ENCODE measurements at places on chromosomes 7 and 10. TPM values are rescaled to one million over a fixed set of nuclear protein-coding genes. Genes with fewer than 3 reads are reported as not detected.

The SH3PXD2A gene
- total RNA-seq: 33.5 TPM

DNA sequence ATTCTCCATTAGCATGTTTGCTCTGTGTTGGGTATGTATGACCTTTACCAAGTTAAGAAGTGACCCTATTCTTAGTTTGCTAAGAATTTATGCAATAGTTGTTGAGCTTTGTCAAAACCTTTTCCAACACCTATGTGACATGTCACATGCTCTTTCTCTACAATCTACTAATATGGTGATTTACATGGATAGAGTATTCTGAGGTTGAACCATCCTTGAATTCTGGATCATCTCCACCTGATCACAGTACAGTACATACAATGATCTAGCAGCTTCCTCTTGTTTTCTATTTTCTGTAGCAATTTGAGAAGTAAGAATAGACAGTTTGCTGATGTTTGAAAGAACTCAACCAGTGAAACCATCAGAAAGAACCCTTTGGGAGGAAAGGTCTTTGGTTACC, 101.2 kb upstream of the PDGFA start:
- no peak for DNase-seq

DNA sequence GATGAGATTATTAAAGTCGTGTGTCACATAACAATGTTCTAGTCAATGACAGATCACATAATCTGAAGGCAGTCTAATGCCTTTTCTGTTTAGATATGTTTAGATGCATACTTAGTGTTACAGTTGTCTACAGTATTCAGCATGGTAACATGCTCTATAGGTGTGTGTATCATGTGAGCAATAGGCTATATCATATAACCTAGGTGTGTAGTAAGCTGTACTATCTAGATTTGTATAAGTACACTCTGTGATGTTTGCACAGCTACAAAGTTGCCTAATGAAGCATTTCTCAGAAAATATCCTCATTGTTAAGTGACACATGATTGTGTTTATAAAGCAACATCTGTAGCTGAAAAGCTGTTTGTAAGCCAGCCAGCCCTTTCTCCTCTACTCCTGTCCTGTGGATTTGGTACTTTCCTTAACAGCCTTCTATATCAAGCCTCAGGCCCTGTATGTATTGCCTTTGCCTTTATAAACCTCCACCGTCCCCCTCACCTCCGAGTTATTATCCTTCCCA, 6.3 kb downstream of the HECTD2 start:
- no peak for DNase-seq

DNA sequence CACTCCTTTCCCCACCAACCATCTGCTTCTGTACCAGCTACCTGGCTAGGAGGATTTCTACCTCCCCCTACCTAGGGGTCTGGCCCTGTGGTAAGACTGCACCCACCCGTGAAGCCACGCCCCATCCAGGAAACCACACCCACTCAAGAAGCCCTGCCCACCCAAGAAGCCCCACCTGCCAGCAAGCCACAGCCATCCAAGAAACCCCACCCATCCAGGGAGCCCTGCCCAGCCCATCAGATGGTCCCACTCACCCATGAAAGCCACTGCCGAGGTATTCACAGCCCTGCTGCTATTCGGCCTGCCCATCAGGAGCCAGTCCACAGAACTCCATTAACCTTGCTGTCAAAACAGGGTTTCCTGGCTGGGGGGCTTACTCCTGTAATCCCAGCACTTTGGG, 15.6 kb upstream of the MUC3A start:
- no peak for DNase-seq

DNA sequence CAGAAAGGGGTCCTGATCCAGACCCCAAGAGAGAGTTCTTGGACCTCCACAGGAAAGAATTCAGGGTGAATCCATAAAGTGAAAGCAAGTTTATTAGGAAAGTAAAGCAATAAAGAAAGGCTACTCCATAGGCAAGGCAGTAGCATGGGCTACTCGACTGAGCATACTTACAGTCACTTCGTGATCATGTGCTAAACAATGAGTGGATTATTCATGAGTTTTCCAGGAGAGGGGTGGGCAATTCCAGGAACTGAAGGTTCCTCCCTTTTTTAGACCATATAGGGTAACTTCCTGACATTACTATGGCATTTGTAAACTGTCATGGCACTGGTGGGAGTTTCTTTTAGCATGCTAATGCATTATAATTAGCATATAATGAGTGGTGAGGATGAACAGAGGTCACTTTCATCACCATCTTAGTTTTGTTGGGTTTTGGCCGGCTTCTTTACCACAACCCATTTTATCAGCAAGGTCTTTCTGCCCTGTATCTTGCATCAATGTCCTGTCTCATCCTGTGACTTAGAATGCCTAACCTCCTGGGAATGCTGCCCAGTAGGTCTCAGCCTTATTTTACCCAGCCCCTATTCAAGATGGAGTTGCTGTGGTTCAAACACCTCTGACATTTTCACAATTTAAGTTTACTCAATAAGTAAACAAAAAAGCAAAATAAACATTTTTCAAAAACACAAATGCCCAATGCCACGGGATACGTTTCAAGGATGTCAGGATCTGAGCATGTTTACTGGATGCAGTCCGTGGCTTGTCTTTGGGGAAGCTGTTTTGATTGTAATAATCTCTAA, 37.0 kb downstream of the ALOX5 start:
- no peak for DNase-seq

DNA sequence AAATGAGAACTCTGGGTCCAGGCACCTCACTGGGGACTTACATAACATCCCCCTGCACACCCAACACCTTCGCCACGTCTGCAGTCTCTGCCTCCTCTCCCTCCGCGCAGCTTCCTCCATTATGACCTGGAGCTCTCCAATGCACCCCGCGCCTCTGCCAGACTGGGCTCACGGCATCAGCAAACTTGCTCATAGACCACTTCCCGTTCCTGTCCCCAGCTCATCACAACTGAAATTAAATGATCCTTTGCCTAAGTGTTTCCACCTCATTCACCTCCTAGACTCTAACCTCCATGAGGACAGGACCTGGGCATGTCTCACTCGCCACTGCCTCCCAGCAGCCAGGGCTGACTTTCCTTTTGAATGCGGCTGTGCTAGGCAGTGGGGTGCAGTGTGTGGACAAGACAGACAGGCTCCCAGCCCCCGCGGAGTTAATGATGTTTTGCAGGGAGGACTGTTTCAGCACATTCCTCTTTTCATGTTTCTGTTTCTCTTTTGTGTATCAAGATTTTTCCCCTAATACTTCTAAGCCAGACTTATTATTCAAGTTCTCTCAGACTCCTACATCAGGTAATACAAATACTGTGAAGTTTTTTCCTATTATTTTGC, 18.8 kb downstream of the CHST15 start:
- peak; percentile 59 for DNase-seq

DNA sequence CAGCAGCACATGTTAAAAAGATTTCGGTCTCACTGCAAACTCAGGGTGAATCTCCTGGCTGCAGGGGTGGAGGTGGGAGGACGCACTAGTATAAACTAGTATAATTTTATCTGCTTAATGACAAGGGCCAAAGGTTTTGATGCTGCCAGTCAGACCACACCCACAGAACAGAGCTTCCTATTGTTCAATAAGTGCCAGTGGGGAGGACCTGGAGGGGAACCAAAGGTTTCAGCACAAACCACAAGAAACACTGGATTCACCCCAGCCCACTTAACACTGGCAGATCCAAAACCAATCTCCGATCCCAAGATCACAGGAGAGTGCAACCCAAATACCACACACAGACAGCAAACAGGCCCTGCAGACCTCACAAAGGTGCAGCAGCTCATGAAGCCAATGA, 6.6 kb downstream of the VOPP1 start:
- DNase-seq: no peak

Measured in B cell (primary cell).